ENCODE measurements at places on chromosomes 4 and X.

- DNase-seq = no peak
These were observed 34.5 kb upstream of the RAB33B start for GRCh38 chr4:139419388-139419914.

DNA sequence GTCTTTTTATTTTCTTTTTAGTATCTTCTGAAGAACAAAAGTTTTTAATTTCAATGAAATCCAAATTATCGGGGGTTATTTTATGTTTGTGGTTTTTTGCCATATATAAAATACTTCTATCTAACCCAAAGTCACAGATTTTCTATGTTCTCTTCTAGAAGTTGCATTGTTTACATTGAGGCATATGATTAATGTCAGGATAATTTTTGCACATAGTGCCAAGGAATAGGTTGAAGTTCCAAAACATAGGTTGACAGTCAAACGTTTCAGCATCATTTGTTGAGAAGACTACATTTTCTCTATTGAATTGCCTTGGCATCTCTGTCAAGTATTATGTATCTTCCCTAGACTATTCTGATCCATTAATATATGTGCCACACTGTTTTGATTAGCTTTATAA is 64.5 kb downstream of the ANKRD17 start:
- no peak for DNase-seq

DNA sequence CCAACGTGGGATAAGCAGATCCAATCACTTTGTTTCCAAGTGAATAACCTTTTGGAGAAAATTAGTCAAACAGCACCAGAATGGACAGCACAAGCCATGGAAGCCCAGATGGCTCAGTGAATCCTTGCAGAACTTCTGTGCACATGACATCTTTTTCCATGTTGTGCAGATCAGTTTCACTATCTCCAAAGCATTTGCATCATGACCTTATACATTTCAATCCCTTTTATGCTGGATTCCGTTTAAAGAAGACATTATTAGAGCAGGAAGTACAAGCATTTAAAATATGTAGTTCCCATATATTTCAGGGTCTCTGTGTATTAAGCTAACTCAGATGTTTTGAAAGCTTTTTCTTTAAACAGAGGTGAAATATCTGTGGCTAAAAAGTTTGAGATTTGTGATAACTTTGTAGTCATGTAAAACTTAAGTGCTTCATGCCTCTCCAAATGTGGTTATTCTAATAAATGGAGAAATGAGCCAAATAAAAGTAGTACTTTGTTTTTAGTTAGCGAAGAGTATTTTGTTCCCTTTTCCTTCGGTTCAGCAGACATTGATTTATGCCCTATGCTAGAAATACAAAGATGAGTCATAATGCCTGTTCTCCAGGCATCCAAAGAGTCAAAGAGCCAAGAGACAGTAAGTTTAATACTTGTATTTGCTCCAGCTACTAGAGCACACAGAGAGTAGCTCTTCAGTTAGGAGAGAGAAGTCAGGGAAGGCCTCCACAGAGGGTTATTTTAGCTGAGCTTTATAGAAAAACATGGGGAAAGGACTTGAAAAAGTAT is 39.0 kb downstream of the PLAC8 start:
- no peak for DNase-seq

GRCh38 chr4:25028851-25029250 is 1.9 kb downstream of the LGI2 start:
- DNase-seq = no peak

GRCh38 chrX:29419774-29420553 is 795.4 kb upstream of the MAGEB2 start:
- DNase-seq = no peak
